ENCODE measurements at places on chromosomes 7 and 10.

DNA sequence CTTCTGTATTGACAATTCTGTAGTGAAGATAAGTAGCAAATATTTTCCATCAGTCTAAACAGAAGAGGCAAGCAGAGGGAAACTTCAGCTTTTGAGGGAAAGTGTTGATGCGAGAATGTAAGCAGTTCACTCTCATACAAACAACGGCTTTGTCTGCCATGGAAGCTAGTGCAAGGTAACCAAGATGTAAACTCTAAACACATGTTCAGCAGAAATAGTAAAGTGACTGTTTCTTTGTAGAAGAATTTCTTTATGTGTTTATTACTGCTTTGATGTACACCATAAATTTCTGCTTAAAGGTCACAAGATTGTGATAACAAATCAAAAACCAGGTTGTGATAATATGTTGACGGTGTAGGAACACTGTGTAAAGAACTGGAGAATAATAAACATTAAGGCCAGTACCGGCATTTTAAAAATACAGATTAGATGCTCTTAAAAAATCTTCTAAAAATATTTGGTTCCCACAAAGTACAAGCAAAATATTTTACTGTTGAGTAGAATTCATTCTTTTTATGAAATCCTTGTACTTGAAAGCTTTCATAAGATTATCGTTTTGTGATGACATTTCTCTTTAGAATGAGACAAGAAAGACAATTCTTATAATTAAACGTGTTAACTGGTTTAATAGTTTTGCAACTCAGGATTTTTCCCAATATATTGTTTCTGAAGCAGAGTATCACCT, 34.2 kb downstream of the SEMA3C start:
- no peak for DNase-seq

DNA sequence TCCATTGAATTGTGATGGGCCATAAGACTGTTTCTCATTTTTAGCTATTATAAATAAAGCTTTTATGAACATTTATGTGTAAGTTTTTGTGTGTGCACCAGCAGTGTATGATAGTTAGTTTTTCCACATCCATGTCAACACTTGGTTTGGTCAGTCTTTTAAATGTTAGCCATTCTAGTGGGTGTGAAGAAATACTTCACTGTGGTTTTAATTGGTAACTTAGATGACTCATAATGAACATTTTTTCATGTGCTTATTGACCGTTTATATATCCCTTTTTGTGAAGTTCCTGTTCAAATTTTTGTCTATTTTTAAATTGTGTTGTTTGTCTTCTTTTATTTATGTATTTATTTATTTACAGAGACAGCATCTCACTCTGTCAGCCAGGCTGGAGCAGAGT, 23.6 kb upstream of the PDK4 start:
- no peak for DNase-seq

DNA sequence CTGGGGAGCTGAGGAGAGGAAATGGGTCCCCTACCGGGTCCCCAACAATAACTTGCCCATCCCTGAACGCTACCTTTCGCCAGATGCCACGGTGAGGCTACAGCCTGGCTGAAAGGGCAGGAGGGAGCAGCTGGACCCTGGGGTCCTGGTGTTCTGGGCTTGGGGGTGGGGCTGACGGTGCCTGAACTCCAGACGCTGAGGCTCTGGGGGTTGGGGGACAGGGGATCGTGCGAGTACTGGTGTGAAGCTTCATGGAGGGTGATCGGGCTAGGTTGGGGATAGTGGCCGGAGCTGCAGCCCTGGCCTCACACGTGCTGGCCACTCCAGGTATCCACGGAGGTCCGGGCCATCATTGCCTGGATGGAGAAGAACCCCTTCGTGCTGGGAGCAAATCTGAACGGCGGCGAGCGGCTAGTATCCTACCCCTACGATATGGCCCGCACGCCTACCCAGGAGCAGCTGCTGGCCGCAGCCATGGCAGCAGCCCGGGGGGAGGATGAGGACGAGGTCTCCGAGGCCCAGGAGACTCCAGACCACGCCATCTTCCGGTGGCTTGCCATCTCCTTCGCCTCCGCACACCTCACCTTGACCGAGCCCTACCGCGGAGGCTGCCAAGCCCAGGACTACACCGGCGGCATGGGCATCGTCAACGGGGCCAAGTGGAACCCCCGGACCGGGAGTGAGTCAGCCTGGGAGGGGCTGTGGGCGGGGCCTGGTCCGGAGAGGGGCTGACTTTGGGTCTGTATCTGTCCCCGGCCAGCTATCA, 8.3 kb downstream of the AEBP1 start:
- no peak for DNase-seq

GRCh38 chr10:121598263-121599249, at the start of gene FGFR2:
Gene FGFR2 (minus strand): TSS chr10:121598444. CDS start chr10:121593817, 4,627 bp downstream.
- peak; percentile 51 for DNase-seq

DNA sequence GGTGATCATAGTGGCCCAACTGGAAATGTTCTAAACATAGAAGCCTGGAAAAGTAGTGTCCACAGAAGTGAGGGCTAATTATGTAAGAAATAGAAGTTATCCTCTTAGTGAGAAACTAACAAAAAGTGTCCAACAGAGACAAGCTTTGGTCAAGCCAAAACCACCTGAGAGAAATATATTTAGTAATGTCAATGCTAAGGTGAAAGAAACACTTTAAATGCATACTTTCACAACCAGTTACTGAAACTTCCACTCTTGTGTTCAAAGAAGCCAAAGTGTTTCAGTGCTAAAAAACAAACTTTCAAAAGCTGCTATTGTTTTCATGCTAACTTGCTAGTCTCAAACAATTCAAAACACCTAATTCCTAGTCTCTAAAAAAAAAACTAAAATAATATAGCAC, 18.1 kb downstream of the RAB11FIP2 start:
- no peak for DNase-seq

- DNase-seq = no peak
Observed at GRCh38 chr7:81492910-81493309, 276.9 kb downstream of the HGF start.

DNA sequence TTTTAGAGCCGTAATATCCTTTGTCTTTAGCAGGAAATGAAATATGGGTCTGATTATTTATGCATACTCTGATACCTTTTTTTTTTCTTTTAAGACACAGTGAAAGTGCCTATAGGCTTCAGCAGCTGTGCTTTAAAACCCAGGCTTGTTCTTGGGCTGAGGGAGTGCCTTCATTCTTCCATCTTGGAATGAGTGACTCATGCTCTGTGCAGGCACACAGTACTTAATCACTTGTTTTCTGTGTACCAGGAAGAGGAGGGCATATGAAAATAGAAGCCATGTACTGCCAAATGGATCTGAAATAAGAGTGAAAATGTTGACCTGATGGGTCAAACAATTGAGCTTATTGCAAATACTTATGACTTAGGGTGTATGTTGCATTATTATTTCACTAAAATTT, 12.0 kb downstream of the INPP5F start:
- DNase-seq = peak; percentile 86

DNA sequence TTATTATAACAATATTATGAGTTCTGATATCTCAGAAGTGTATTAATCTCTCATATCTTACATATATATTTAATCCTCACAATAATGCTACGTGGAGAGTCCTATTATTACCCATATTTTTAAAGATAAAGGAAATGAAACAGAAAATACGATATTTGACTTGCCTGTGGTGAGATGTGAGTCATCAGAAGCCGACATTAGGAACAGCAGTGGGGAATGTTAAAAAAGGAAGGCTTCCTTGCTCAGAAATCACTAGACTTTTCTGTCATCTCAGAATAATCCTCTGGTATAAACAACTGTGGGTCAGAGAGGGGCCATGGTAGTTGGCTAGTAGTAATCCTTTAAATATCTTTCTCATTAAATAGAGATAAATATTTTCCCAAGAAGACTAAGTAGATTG, 402.3 kb upstream of the PCDH15 start:
- no peak for DNase-seq

GRCh38 chr7:832167-832967, at the start of gene SUN1:
Gene SUN1 (plus strand): TSS chr7:832476. CDS start chr7:832525, 49 bp downstream.
- peak; percentile 84 for DNase-seq

DNA sequence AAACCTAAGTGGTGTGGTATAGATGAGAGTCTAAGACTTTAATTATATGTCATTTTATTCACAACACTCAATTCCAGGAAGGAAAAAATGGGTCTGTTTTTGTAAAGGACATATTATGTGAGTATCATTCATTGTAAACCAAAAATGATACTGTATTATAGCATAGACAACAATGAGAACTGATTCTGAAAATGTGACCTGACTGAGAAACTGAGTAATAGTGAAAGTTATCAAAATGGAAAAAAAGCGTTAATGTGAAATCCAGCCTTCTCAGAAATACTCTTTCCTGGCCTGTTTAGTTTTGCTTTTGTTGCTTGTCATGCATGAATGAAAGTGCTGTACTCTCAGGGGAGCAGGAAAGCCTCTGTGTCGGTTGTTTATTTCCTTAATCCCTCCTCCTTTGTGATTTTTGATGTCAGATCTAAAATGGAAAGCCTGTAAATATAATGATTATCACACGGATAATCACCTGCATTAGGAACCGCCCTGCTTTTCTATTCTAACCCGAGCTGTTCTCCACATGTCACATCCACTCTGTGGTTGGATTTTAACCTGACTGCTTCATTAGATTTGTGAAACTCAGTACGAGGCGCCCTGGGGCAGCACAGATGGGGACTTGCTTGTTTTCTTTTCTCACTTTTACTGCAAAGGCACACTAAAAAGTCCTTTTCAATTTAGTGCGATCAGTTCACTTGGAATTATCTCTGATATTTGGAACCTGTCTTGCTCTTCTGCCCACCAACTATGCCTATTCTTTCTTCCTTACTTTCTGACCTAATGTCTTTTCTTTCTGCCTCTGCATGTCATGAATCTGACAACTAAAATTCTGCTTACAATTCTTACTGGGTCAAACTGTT, 240.9 kb upstream of the KAT6B start:
- no peak for DNase-seq

DNA sequence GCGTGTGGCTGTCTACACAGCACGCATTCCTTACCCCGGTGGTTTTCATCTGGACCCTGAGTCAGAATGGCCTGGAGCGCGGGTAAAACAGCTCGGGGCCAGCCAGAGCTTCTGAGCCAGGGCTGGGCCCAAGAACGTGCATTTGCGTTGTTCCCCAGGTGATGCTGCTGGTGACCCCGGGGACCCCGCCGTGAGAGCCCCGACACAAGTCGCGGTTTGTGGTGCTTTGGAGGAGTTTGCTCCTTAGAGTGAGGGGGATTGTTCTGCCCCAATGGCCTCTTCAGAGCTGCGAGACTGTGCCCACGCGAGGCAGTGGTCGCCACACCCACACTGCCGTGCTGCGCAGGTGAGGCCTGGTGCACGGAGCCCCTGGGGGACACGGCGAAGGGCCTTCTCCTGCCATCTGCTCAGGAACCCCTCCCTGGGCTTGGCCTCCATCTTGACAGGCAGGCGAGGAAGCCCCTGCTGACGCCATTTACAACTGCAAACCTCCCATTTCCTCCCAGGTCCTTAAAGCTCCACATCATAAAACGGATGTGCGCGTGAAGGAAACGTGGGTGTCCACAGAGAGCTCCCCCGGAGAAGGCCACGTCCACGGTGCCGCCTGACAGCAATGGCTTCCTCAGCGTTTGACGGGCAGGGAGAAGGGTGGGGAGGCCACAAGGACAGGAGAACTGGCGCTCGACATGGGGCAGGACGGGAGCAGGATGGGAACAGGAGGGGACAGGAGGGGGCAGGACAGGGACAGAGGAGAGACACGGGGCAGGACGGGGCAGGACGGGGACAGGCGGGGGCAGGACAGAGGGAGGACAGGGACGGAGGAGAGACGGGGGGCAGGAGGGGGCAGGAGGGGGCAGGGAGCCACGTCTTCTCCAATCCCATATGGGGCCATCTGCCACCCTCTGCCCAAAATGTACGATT, 477.2 kb downstream of the DNAJB6 start:
- DNase-seq = no peak

- DNase-seq = no peak
Observed at GRCh38 chr7:80362677-80363076, 149.2 kb downstream of the GNAT3 start.

- DNase-seq = peak; percentile 47
Observed at GRCh38 chr10:122098924-122099323, 110.0 kb downstream of the TACC2 start.

DNA sequence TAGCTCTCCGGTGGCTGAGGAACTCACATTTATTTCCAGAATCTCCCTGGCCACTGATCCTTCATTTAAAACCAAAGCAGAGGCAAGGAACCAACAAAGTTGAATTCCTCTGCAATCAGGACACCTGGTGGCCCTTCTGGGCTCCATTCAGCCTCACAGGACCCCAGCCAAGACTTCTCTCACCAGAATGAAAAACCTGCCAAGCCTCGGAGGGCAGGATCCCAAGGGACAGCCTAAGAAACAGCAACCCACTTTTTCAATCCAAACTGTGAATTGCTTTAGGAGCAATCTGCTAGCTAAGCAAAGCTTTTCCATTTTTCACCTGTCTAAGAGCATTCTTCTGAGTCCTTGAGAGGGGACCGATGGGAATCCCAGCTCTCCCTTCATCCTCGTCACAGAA, 34.6 kb downstream of the OAT start:
- DNase-seq = no peak

DNA sequence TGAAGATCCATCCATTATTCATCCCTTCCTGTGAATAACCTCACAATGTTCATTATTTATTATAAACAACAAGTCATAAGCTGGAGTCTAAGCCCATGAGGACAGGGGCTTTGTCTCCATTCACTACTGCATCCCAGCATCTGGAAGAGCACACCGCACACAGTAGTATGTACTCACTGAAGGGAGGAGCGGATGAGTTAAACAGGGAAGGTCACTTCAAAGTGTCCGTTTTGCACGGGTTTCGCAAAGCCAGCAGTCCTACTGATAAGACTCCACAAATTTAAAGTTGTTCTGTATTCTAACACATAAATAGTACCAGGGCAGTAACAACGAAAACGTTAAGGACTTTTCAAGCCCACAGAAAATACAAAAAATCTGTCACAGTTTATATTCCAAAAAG, 167.9 kb downstream of the PARD3 start:
- DNase-seq = no peak

DNA sequence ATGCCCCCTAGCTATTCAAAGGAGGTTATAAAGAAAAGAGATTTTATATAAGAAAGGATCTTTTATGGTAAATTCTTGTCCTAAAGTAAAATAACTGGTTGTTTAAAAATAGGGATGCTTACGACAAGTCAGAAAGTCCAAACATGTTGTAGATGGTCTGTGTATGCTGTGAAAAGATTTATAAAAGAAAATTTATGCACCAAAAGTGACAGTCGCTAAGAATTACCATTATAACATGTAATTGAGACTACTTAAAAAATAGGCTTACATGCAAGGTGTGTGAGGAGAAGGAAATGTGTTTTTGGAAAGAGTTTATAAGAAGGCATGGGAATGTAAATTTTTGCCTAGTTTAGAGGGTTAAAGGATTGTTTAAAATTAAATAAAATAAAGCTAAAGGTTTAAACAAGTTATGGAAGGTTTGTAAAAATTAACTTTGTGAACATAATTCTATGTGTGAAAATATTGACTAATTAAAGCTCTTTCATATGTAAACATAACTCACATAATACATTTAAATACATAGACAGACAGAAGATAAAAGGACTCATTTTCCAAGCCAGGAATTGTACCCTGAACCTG, 118.5 kb downstream of the LYZL1 start:
- DNase-seq = no peak

All from fibroblast of pulmonary artery (primary cell).